ENCODE measurements at places on chromosomes 3 and 15.

- DNase-seq, result no peak
Observed at GRCh38 chr15:99341786-99342185, 90.5 kb downstream of the LRRC28 start.

- peak; percentile 94 for DNase-seq
Observed at GRCh38 chr15:100721758-100722550, 119.6 kb downstream of the ASB7 start.

GRCh38 chr3:168191856-168192255 is 96.1 kb upstream of the GOLIM4 start:
- no peak for DNase-seq

GRCh38 chr3:121574449-121574848 is 6.7 kb downstream of the ARGFX start:
- no peak for DNase-seq

DNA sequence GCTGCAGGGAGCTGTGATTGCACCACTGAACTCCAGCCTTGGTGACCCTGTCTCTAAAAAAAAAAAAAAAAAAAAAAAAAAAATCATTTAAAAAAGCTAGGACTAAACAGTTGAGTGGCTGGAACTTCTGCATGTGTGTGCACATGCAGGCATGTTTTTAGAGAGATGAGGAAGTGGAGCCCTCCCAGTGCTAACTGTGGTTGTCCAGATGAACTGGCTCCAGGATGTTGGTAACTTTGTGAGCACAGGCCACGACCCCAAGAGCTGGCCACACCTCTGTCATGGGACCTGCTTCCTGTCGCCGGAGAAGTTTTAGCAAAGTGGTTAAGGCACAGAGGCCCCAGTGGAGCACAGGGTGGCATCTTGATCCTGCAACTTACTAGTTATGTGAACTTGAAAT is 27.0 kb downstream of the CHCHD6 start:
- no peak for DNase-seq

- DNase-seq, result no peak
Observed at GRCh38 chr3:61687663-61688306, 126.4 kb downstream of the PTPRG start.

- DNase-seq, result peak; percentile 35
Observed at GRCh38 chr15:71294911-71295602, 179.8 kb downstream of the THSD4 start.

- peak; percentile 73 for DNase-seq
Observed at GRCh38 chr15:48170981-48171380, 7.1 kb downstream of the MYEF2 start.

DNA sequence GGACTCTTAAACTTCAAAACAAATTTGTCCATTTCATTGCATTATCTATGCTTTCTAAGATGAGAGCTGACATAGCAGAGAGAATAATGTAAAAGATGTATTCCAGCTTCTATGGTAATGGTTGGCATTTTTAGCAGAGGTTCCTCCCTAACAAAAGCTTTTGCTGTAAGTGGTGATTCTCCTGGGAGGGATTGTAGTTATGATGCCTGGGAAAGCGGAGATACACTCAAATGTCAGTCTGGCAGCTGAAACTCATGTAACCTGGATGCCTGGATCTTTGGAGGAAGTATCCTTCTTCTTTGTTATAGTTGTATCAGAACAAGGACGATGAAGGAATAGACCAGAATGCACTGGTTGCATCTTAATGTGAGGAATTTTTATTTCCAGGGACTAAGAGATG is 7.5 kb downstream of the CHL1 start:
- no peak for DNase-seq

- no peak for DNase-seq
Observed at GRCh38 chr3:5047764-5048419, 68.7 kb downstream of the BHLHE40 start.

GRCh38 chr15:58932710-58933280 is 684 bp downstream of the SLTM start:
- DNase-seq, result no peak

- no peak for DNase-seq
Observed at GRCh38 chr3:399647-400046, 203.1 kb downstream of the CHL1 start.

- DNase-seq, result no peak
Observed at GRCh38 chr3:183984749-183985729, 32.6 kb downstream of the ABCC5 start.

- DNase-seq, result no peak
Observed at GRCh38 chr3:56629047-56629446, 54.0 kb downstream of the TASOR start.

GRCh38 chr15:70853318-70853972 is 512 bp downstream of the LARP6 start:
- DNase-seq, result no peak

GRCh38 chr3:185825006-185825638 is at the start of gene IGF2BP2:
TSS of gene IGF2BP2 (minus strand) at chr3:185825042. CDS start at chr3:185824960, 82 bp downstream.
- peak; percentile 52 for DNase-seq

DNA sequence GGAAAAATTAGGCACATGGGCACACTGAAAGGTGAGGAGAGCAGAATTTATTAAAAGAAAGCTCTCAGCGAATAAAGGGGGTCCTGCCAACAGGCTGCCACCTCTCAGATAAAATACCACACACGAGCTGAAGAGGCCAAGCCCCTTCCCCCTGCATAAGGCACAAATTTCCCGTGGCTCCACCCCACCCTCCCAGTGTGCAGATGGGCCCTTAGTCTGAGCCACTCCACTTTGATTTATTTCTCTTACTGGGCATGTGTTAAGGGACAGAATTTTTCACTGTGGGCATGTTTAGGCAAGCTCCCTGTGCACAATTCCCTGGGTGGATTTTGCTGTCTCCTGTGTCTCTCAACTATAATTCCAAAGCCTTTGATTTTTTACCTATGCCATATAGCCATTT is 409.8 kb downstream of the TBL1XR1 start:
- DNase-seq, result no peak

DNA sequence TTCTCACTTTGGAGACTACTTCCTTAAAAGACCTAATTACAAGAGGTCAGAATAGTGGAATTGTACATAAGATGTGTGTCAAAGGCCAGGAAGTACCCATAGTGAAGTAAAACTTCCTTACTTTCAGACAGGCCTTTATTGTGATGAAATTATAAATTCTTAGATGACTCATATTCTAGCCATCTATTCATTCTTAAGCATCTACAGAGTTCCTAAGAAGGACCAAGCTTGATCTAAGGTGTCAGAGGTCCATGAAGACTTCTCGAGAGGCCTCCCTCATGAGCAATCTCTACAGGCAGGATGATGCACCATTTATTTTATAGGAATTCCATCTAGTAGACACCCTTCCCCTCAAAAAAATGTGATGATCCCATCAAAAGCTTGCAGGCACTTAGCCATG is 493.3 kb downstream of the MAGI1 start:
- no peak for DNase-seq

- DNase-seq, result no peak
Observed at GRCh38 chr3:47362701-47363100, 18.1 kb upstream of the PTPN23 start.

DNA sequence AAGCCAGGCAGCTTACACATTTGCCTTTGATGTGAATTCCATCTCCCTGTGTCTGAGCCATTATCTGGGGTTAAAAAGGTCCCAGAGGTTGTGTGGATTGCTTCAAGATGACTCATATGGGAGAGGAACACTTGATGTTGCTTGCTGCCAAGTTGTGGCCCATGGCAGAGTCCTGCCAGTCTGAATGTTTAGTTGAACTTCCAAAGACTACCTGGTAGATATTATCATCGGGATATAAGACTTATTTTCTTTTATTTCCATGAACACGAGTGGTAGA is 85.6 kb downstream of the TJP1 start:
- peak; percentile 15 for DNase-seq

- no peak for DNase-seq
Observed at GRCh38 chr3:184532940-184533732, 28.4 kb upstream of the EPHB3 start.

DNA sequence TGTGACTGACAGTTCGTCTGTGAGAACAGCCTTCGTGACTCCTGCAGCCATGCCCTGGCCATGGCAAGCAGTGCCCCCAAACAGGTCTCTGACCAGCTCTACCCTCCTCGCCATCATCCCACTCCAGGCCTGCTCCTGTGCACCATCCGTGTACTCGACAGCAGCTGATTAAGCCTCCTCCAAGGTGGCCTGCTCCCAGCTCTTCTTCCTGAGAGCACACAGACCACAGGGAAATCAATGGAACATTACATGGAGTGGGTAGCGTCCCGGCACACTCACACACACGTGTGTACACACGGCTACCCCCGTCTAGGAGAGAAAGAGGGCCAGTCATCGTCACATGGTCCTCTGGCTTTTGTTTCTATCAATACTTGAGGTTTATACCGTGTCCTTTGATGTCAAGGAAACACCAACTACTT is 21.1 kb downstream of the ANXA2 start:
- no peak for DNase-seq

DNA sequence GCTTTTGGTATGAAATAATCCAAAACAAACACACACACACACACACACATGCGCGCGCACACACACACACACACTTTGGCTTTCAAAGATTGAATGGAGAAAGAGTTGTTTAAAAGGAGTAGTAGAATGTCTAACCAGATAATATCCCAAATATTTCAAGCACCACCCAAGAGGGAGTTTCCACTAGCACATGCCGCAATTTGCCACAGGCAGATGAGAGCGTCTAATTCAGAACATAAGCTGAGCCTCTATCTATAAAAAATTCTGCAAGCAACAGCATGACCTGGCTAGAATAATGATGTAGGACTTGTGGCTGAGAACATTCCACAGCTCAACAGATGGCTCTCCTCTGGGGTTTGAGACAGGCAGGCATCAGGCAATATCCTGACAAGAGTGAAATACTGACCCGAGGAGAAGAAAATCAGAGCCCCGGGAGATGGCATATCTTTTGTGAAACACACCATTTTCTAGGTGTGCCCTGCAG is 302.5 kb upstream of the GADL1 start:
- peak; percentile 13 for DNase-seq

DNA sequence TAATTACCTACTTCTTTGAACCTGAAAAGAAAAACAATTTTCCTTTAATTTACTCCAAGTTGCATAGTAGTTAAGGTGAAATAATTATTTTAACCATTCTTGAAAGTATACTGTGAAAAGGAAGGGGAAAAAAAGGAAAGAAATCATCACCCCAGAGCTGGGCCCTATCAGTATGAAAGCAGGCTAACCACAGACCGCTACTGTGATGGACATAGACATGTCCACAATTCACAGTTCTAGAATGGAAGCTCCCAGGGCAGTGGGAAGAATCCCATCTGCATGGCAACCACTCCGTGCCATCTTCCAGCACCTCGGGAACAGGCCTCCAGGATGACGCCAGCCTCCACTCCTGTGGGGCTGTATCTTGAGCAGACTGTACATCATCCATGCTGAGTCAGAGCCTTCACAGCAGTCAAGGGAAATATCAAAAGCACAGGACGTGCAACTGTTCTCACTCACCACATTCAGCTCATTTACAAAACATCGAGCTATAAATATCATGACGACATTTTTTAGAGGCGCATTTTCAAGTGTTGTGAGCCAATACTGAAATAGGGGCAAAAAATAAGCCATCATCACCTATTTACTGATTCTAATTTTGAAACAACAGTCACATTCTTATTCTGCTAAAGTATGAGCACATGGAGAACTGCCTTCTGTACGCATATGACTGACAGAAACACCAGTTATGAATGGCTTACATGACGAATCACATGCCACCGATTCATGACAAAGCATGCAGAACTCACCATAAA is 119.7 kb downstream of the SNRK start:
- no peak for DNase-seq

- peak; percentile 27 for DNase-seq
Observed at GRCh38 chr3:79517766-79518413, 249.9 kb downstream of the ROBO1 start.

DNA sequence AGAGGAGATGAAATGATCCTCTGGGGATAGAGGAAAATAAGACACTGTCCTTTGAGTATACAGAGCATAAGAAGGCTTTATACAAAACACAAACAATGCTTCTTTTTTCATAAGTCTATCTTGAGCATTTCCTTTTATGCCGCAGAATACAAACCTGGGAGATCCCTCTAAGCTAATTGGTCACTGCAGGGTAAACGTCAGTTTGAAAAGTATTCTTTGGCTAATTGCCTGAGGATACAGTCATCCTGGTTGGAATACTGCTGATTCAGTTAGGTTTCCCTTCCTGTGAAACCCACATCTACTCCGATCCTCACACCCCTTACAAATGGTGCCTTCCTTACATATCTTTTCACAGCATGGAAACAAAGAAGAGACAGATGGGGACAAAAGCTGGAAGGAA is 10.6 kb downstream of the WNT5A start:
- peak; percentile 77 for DNase-seq

GRCh38 chr15:40844696-40845030 is 815 bp downstream of the SPINT1 start:
- DNase-seq, result no peak

- no peak for DNase-seq
Observed at GRCh38 chr3:126745760-126746394, 41.8 kb downstream of the CHCHD6 start.

DNA sequence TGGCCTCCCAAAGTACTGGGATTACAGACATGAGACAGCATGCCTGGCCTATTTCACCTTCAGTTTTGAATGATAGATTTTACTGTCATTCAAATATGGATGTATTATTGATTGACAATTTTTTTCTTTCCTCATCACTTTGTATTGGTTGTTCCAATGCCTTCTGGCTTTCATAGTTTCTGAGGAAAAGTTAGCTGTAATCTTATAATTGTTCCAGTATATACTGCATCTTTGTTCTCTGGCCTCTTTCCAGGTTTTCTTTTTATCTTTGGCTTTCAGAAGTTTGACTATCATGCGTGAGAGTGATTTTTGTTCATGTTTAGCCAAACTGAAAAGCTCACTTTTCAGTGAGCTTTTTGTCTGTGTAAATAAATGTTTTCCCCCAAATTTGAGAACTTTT is 157.1 kb downstream of the RSRC1 start:
- DNase-seq, result no peak

GRCh38 chr15:63324770-63325169 is 47.4 kb downstream of the APH1B start:
- no peak for DNase-seq

GRCh38 chr15:36484038-36484778 is 95.2 kb upstream of the CDIN1 start:
- no peak for DNase-seq

GRCh38 chr15:68632101-68632500 is 53.3 kb downstream of the CORO2B start:
- no peak for DNase-seq

GRCh38 chr15:80695911-80696661 is 976 bp downstream of the ABHD17C start:
- DNase-seq, result no peak

GRCh38 chr15:48352474-48353072 is 21.3 kb downstream of the DUT start:
- peak; percentile 40 for DNase-seq
